ENCODE measurements at places on chromosomes 1 and 21.

- ATAC-seq, result no peak
Measured at GRCh38 chr1:6365047-6365446, 28.5 kb downstream of the ACOT7 start.

- no peak for ATAC-seq
Measured at GRCh38 chr1:169529068-169529642, 43.4 kb upstream of the SLC19A2 start.

DNA sequence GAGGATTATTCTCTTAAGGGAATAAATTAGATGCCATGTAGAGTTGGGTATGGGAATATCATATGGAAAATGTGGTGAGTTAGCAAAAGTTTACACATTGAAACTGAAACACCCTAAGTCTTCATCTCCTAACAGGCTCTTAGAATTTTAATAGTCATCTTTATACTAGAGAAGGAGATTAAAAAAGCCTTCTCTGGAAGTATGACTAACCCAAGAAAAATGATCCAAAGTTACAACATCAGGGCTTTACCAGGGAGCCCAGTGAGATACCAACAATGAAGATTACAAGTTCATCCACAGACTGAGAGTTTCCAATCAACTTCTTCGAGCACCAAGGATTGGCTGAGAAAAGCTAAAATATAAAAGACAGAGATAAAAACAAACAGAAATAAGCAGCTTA, 70.0 kb upstream of the KIAA0040 start:
- ATAC-seq, result no peak

- ATAC-seq, result no peak
Measured at GRCh38 chr1:98677288-98677687, 15.8 kb downstream of the SNX7 start.

GRCh38 chr21:42157606-42158310, 61.2 kb upstream of the ABCG1 start:
- ATAC-seq, result no peak

DNA sequence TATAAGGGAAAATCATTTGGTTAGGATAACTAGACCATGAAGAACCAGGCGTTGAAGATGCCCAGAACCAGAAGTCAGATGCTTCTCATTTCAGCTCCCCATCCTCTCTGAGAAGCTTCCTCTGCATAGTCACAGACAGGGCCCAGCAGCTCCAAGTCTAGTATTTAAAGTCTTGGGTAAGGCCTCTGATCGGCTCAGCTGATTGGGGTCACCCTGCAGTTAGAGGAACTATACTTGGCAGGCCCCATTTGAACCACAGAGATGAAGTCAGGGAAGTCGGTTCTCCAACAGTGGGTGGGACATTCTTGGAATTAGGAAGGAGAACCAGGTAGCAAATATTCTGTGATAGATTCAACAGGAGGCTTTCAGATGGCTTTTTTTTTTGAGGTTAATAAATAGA, 48.3 kb downstream of the SLC22A15 start:
- no peak for ATAC-seq

DNA sequence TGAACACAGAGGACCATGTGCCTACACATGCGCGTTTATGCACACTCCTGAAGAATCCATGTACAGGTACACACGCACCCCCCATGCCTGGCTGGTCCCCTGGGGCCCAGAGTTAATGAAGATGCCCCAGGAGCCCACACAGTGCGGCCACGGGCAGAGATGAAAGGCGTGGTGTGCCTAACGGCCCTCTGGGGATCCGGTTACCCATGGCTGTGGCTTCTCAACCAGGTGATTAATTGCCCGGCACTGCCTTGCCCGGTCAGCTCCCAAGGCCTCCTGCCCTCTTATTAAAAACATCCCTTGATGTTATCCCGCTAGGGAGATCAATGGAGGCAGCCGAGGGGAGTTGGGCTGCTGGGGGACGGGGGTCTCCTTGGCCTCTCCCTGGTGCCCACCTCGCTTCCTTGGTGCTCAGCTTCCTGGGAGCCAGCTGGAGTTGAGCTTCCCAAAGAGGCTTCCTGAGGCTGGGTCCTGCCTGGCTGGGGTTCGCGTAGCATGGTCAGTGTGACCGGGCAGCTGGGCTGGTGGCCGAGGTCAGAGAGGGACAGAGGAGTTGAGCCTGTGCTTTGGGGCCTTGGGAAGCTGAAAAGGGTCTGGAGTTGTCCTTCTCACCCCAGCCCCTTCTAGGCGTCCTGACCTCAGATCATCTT, 75.0 kb upstream of the WNT4 start:
- ATAC-seq, result peak; percentile 13

Measured in stimulated activated memory B cell treated with anti-CD40 and anti-IgM and Interleukin-4, amounts not matched to agents 10 μg/mL and 1 μg/mL and 100 μg/mL, for 72 hours (primary cell).